Endodermal cell (in vitro differentiated cells): ENCODE measurements at places on chromosomes 13 and 19. TPM values are rescaled to one million over a fixed set of nuclear protein-coding genes. Genes with fewer than 3 reads are reported as not detected.

UHRF1 gene
- total RNA-seq = 58.4 and 59.4 TPM in 2 replicates

PGLYRP1 gene
- total RNA-seq = not detected in 2 replicates

KIR2DL4 gene
- total RNA-seq = not detected in 2 replicates

EFNB2 gene
- total RNA-seq = 3.1 and 6.3 TPM in 2 replicates

- DNase-seq = no peak
Measured at GRCh38 chr19:4174213-4174894, 8.0 kb downstream of the SIRT6 start.

DNA sequence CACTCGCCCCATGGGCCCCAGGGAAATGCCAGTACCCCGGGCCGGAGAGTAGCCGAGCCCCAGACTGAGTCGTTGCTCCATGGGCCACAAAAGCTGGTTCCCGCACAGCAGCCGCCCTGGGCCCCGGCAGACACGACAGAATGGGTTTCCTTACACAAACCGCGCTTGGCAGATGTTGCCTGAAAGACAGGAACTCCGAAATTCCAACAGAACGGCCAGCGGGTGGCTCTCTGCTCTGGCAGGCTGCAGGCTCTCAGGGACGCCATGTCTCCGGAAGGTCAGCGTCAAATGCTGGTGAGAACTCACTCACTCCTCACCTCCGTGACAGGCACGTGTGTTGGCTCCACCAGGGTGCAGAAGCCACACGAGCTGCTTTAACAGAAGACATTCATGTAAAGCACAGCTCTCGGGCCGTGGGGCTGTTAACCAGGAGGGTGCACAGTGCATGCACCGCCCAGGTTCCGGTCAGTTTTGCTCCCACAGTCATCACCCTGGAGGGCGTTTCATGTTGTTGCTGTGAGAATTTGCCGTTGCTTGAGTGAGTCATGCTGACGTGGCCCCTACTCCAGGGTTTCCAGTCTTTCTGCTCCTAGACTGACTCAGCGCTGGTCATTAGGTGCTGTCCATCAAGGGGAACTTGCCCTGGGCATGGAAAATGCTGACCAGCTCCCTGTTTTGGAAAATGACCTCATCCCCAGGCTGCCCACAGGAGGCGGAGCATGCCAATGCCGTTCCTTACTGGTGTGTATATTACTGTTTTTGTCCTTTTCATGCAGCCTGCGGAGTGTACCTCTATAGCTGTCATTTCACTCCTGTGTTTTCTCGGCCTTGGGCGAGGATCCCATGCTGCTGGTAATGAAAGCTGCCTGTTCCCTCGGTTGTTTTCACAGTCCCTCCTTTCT, 44.8 kb downstream of the ANKRD10 start:
- peak; percentile 80 for DNase-seq

DNA sequence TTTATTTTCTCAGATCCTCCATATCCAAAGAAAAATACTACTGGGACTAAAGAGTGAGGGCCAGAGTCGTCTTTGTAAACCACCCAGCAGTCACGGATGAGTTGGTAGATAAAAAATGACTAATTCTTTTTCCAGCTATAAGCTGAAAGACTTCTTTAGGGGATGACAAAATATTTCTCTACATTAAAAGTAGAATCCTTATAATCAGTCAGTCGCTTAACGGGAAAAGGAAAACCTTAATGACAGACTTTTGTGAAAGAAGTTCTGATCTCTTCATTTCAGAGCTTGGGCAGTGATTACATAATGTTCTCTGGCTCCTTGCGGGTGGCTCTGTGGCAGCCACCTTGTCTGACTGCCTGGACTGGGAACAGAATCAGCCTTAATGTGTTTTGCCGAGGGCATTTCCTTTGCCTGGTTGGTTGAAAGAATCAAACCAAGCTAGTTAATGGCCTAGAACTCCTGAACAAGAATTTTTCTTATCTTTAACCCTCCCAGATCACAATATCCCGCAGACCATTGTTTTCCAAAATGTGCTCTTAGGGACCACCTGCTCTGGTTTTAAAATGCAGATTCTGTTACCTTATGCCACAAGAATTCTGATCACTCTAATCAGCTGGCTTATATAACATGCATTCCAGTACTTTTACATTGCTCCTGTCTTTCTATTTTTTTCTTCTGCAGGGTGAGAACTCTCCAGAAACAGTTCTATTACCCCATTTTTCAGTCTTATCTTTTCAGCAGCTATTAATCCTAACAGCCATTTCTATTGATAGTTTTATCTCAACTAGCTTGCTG, 2.5 kb downstream of the ITM2B start:
- peak; percentile 68 for DNase-seq

DNA sequence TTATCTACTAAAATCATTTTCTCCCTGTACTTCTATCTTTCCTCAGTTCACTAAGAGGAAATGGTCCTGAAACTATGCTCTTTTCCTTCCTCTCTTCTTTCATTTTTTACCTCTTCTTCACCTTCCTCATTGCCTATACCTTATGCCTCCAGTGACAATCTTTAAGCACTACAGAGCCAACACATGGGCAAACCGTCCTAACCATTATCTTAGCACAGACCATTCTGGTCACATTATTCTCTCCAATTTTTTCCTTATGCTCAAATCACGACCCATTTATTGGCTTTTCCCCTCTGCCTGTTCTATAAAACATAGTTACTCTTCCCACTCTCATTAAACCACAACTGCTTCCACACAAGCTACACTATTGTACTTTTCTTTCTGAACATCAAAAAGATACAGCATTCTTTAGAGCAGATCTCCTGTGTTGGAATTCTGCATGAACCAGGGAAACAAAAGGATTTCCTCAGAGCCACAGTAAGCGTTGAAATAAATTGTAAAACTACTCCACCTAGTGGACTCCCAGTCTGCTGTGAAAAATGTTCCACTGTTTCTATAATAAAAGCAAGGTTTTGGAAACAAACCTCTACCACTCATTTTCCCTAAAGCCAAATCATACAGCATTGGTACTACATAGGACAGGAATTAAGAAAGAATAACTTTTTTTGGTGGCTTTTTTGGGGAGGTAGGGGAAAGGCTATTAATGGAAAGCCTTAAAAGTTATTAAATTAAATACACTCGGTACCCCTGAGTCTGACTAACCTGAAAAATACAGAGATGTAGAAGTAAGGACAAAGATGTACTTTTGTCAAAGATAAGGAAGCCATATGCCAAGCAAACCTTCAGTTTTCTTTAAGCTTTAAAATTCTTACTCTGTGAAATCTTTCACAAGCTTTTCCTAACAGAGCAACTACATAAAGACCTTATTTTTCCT, 19.5 kb downstream of the NUFIP1 start:
- DNase-seq = no peak

GRCh38 chr19:58228585-58229254, at the start of gene ZNF544:
Gene ZNF544, plus strand, starts transcription at chr19:58228914. Its CDS starts 15,110 bp downstream, at chr19:58244024.
- peak; percentile 95 for DNase-seq

DNA sequence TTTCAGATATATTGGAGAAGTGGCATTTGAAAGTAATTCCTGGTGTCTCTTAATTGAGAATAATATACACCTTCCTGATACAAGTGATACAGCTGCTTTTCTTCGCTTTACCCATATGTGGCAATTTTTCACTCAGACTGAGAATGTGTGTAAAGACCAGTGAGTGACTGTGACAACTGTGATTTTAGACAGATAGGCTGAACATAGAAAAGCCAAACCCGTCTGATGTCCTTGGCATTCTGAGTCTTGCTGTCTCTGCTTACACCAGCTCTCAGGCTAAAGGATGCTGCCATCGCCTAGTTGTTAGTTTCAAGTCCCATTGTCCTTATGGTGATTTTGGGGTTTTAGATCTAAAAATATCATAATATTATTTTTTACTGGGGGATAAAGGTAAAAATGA, 492.6 kb downstream of the RFC3 start:
- DNase-seq = no peak
